ENCODE measurements at places on chromosomes 12 and 14. TPM values are rescaled to one million over a fixed set of nuclear protein-coding genes. Genes with fewer than 3 reads are reported as not detected.
A peak's percentile ranks its signal among the peaks of the same experiment; 100 is the strongest.

DNA sequence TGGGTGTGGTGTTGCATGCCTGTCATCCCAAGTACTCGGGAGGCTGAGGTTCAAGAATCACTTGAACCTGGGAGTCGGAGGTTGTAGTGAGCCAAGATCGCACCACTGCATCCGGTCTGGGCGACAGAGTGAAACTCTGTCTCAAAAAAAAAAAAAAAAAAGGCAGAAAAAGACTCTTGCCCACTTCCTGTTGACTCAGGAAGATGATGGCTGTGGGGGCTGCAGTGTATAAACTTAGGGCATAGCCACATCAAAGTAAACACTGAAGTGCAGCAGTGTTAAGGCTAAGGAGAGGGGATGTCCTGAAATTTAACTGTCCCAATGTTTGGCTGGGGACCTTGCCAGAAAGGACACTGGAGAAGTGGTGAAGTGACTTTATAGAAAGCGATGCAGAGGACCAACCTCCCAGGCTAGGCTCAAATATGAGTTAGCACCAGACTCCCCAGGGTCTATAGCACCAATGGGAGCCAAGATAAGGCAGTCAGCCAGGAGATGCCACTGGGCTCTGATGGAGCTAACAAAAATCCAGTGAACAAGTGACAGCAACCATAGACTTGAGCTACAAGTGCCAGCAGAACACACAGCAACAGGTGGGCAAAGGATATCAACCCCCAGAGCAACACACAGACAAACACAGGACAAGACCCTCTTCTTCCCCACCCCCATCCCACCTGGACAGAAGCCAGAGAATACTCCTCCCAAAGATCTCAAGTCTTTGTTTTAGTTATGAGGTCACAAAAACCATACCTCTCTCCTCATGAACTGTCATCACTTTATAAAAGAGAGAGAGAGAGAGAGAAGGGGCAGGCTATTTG, 28.0 kb downstream of the NELL2 start:
- DNase-seq: no peak

DNA sequence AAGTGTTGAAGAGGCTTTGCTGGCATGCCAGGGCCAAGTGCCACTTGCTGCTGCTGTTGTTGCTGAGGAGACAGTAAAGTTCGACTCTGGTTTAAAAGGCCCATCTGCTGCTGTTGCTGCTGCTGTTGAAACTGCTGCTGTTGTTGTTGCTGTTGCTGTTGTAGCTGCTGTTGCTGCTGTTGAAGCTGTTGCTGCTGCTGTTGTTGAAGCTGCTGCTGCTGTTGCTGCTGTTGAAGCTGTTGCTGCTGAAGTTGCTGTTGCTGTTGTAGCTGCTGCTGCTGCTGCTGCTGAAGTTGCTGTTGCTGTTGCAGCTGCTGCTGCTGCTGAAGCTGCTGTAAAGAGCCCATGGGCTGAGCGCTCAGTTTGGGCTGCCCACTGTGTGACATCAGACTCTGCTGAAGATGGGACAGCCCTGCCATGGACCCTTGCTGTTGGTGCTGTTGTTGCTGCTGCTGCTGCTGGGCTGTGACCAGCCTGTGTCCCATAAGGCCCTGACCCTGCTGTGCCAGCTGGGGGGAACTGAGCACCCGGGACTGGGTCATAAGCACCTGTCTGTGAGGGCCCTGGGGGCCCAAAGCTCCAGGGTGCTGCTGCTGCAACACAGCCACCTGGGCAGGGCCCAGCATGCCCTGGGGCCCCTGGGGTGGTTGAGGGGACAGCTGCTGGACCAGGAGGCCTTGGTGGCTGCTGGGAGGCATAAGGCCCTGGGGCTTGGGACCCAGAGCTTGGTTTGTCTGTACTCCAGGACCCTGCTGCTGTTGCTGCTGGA, 14.3 kb upstream of the PRKAG1 start:
- DNase-seq: no peak

DNA sequence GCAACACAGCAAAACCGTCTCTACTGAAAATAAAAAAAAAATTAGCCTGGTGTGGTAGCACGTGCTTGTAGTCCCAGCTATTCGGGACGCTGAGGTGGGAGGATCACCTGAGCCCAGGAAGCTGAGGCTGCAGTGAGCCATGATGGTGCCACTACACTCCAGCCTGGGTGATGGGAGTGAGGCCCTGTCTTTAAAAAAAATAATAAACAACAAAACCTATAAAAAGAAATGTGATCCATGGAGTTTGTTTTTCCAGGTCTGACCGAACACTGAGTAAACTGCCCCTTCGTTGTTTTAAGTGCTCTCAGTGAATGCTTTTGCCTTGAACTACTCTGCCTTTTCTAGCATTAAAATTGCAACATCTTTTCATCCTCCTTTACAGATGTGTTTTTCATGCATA, 76.8 kb downstream of the TESC start:
- no peak for DNase-seq

DNA sequence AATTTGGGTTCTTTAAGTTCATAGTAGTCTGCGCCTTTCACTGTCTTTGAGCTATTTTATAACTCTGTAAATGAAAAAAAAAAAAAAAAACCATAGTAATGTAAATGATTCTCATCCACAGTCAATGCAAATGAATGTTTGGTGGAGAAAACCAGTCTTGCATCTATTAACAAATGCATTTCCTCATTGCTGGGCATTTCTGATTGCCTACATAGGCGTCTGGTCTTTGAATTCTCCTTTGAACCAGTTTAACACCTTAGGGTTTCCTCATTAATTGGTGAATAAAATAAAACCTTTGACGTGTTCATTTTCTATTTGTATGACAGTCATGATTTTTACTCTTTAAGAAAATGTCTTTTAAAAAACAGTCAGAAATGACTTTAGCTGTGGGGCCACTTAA, 114.8 kb downstream of the C12orf75 start:
- no peak for DNase-seq

- DNase-seq: no peak
These were observed 570.0 kb upstream of the FLRT2 start for GRCh38 chr14:84959851-84960520.

- DNase-seq: no peak
These were observed 58.0 kb downstream of the TMTC1 start for GRCh38 chr12:29725587-29726320.

GRCh38 chr14:28298156-28298555, 468.4 kb upstream of the FOXG1 start:
- DNase-seq: no peak

GRCh38 chr14:104826189-104826860, 25.4 kb downstream of the ZBTB42 start:
- DNase-seq: peak; percentile 71

GRCh38 chr14:59755409-59756135, 115.0 kb downstream of the RTN1 start:
- peak; percentile 40 for DNase-seq

GRCh38 chr12:42145552-42146215, 1.0 kb upstream of the GXYLT1 start:
- DNase-seq: no peak

GRCh38 chr12:52203079-52203921, 11.5 kb upstream of the KRT80 start:
- DNase-seq: no peak

GRCh38 chr12:14576896-14577295, 9.2 kb upstream of the PLBD1 start:
- no peak for DNase-seq

DNA sequence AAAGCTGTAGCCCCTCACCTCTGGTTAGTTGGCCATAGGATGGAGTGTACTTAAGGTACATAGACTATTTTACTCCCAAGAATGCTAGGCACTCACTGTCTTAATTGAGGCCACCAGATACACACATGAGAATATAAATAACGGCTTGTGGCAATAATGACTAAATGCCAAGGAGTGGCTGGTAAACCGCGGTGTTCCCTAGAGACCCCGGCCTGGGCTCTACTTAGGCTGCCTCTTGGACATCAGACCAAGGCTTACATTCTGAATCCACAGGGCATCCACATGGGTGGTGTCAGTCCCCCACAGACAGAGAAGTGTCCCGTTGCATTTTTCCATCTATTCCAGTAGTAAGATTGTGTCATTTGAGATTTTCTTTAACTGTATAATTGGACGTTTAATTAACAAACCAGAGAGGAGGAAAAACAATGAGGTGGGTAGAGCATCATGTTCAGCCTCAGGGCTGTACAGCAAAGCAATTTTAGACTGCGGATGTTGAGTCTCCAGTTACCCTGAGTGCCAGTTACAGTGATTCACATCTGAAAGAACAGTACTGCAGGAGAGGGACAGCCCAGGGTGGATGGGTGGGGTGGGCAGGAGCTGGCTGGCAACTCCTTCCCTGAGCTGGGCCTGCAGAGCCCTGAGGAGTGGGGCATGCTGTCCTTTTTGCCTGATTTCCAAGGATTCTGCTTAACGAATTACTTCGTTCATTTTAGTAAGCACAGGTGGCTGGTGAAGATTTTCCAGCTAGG, 20.5 kb downstream of the CKB start:
- peak; percentile 14 for DNase-seq

GRCh38 chr12:49609875-49610154, 4.4 kb upstream of the FAM186B start:
- DNase-seq: no peak

- DNase-seq: no peak
These were observed 671 bp downstream of the GUCY2C start for GRCh38 chr12:14695715-14696141.

- DNase-seq: peak; percentile 78
These were observed 118.6 kb upstream of the CCDC175 start for GRCh38 chr14:59695198-59695597.

DNA sequence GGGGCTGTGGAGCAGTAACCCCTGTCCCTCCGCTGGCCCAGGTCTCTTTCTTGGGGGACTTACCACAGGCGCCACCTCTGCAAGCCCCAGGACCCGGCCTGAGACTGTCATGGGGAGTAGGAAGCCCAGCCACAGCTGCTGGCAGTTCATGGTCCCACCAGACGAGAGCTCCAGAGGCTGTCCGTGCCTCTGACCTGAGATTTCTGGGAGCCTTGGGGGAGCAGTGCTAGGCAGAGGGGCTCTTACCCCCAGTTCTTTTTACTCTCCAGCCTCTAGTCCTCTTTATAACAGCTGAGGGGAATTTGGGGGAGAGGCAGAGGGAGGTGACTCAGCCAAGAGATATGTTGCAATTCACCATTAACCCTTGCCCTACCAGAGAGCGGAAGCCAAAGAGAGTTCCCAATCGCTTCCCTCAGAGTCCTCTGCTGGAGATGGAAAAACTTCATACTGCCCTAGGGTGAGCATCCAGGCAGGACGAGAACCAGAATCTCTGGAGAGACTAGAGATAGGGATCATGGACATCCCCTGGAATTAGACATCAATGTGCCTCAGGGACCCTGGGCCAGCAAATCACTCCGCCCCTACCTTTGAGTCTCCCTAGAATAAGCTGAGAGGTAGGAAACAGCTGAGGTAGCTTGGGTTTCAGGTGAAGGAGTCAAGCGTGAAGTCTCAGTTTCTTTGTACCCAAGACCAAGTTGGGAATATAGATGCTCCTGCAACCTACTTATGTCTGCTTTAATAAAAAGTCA, at the start of gene MMP19:
Gene MMP19, minus strand, starts transcription at position 256 of the 749 bp plus-strand sequence. Its CDS starts 106 bp downstream, at position 150.
- no peak for DNase-seq

The LMNTD1 gene
- not detected for total RNA-seq

The SUPT16H gene
- total RNA-seq: 87.7 TPM

The SMIM41 gene
- total RNA-seq: not detected

The MYF6 gene
- total RNA-seq: not detected

The BDKRB1 gene
- not detected for total RNA-seq

All from G401 (cell line).